Stimulated activated naive CD4-positive, alpha-beta T cell (primary cell): ENCODE measurements at places on chromosomes 6 and 20.

DNA sequence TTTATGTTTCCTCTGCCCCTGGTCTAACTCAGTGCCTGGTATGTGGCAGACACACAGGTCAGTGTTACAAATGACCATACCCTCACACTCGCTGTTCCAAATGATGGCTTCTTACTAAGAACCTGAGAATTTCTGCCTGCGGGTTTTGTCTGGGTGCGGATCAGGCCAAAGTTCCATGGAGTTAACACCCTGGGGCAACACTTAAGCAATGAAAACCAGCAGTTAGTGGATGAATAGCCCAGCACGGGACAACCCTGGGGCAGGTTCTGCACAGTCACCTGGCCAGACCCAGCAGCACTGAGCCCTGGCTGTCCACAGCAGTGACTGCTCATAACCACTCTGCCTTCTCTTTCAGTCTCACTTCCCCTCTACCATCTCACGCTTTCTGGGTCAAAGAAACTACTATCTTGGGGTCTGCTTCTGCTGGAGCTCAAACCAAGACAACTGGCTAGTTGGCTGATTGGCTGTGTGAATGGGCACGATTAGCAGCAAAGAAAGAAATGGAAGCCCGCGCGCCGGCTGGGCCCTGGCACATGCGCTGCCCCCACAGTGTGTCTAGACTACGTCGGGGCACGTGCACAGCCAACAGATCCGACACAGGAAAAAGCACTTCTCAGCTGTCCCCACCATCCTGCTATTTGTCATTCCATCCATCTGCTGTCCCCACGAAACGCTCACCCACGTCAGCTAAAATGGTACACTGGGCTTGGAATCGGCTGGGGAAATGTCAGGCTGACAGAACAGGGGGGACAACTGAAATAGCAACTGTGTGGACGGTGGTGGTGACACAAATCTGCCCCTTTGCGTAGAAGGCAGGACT, 36.6 kb downstream of the MGME1 start:
- no peak for DNase-seq

- no peak for DNase-seq
Measured at GRCh38 chr6:40720375-40720748, 133.2 kb upstream of the LRFN2 start.

DNA sequence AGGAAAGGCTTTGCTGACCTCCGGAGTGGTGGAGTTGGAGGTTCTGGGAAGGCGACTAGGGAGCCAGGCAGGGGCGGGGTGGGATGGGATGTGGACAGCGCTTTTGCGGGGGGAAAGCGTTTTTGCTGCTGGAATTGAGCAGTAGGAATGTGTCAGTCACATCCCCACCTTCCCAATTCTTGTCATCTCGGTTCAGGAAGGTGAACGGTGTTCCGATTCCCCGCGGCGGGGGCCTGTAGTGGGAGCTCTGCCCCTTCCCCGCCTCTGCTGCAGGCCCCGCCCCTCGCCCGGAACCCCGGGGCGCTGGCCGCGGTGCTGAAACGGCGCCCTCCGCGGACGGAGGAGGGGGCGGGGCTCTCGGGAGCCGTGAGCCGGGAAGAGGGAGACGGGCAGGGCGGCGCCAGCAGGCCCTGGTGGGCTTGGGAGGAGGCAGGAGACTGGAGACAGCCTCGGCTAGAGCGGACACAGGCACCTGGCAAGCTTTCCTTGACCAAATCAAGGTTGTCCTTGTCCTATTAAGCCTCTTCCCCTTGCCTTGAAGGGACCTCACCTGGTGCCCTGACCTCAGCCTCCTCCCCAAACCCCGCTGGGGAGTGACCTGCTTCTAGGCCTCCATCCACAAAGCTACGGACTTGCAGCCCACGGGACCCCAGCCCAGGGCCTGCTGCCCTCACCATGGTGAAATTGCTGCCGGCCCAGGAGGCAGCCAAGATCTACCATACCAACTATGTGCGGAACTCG, at the start of gene LHFPL5:
Gene LHFPL5 (plus strand): TSS at position 357 of the 741 bp plus-strand sequence. CDS start 319 bp downstream, at position 676.
- peak; percentile 9 for DNase-seq

DNA sequence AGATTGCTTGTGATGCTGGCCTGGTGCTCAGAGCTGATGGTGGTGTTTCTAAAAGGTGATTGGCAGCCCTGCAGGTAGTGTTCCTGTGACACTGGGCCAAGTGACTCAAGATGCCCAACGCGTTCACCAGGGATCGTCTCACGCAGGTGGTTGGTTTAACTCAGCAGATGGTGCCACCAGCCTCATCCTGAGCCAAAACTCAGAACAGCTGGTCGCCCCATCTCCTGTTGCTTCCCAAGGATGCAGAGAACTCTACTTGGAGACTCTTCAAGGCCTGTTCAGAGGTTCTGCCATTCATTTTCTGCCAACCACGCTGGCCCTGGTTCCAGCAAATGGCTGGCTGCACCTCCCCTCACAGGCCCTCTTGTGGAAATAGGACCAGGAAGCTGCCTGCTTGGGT, 394.4 kb downstream of the CDH26 start:
- DNase-seq, result no peak
